ENCODE measurements at places on chromosomes 4 and X.

- no peaks in the 10 kb centered on the region for H3K36me3 ChIP-seq
- no peak for DNase-seq
- H3K27me3 ChIP-seq = no peaks in the 10 kb centered on the region
- no peak overlapping the region for H3K4me3 ChIP-seq
- peaks cover 5% of the 10 kb centered on the region for H3K4me1 ChIP-seq
- no peak overlapping the region for H3K27ac ChIP-seq
Observed at GRCh38 chr4:84568496-84568895, 14.4 kb upstream of the CDS1 start.

DNA sequence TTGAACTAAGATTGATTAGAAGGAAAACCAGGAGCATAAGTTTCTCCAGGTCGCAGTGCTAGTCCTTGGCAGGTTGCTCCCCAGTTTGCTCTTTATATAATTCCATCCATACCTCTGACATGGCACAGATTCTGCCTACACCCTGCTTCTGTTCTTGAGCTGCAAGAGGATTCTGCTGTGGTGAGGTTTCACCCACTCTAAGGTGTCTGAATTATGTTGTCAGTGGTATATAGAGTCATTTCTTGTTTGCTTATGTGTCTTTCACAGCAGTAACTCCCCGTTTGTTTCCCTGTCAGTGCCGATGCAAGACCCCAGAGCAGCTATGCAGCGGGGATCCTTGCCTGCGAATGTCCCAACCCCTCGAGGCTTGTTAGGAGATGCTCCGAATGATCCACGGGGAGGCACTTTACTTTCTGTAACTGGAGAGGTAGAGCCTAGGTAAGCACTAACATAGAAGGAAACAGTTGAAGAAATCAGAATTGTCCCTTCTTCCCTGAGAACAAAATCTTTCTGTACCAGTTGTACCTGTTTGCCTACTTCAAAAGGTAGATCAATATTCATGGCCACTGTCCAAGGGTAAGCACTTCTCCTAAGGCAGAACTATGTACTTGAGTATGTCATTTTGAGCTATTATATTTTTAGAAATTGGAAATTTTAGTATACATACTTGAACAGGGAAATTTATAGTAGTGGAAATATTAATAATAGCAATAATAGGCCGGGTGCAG, 11.2 kb downstream of the CSTF2 start:
- no peak overlapping the region for H3K4me3 ChIP-seq
- H3K27me3 ChIP-seq = no peaks in the 10 kb centered on the region
- H3K27ac ChIP-seq = no peak overlapping the region
- H3K36me3 ChIP-seq = no peaks in the 10 kb centered on the region
- no peak for DNase-seq

- H3K4me1 ChIP-seq = no peaks in the 10 kb centered on the region
- no peaks in the 10 kb centered on the region for H3K36me3 ChIP-seq
- H3K27ac ChIP-seq = no peak overlapping the region
- no peak for DNase-seq
- H3K27me3 ChIP-seq = no peaks in the 10 kb centered on the region
- H3K4me3 ChIP-seq = no peak overlapping the region
Observed at GRCh38 chr4:111323916-111324315, 701.0 kb upstream of the PITX2 start.

- no peak for DNase-seq
- peaks cover 3% of the 10 kb centered on the region for H3K4me1 ChIP-seq
- H3K36me3 ChIP-seq = no peaks in the 10 kb centered on the region
- no peak overlapping the region for H3K27ac ChIP-seq
- H3K27me3 ChIP-seq = peaks cover 4% of the 10 kb centered on the region
Observed at GRCh38 chrX:13473442-13474163, 95.8 kb upstream of the EGFL6 start.

- no peaks in the 10 kb centered on the region for H3K36me3 ChIP-seq
- H3K4me1 ChIP-seq = no peaks in the 10 kb centered on the region
- no peak overlapping the region for H3K27ac ChIP-seq
- no peak for DNase-seq
- H3K4me3 ChIP-seq = no peak overlapping the region
Observed at GRCh38 chrX:46812445-46812844, 24.4 kb upstream of the RP2 start.

GRCh38 chr4:2091990-2092668, 33.0 kb downstream of the NAT8L start:
- H3K27me3 ChIP-seq = peaks cover 9% of the 10 kb centered on the region
- no peak for DNase-seq
- H3K4me3 ChIP-seq = no peak overlapping the region
- peaks cover 6% of the 10 kb centered on the region for H3K4me1 ChIP-seq
- H3K27ac ChIP-seq = no peak overlapping the region

DNA sequence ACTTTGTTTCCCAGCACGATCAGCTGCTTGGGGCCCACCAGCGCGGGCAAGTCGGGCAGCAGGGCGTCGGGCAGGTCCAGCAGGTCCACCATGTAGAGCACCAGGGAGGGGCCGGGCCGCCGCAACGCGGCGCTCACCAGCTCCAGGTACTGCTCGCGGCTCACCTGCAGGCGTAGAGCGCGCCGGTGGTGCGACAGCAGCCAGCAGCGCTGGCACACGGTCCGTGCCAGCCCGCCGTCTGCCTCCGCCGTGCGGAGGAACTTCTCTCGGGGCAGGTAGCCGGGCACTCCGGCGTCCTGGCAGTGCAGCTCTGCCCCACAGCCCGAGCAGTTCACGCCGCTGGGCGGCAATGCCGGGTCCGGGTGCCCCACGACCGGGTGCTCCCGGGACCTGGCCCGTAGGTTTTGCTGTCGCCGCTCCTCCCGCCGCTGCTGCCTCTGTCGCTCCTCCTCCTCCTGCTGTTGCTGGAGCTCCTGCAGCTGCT, 527 bp downstream of the NOA1 start:
- H3K27me3 ChIP-seq = no peaks in the 10 kb centered on the region
- peaks cover 18% of the 10 kb centered on the region for H3K4me1 ChIP-seq
- peaks cover 20% of the 10 kb centered on the region for H3K36me3 ChIP-seq
- DNase-seq = no peak

DNA sequence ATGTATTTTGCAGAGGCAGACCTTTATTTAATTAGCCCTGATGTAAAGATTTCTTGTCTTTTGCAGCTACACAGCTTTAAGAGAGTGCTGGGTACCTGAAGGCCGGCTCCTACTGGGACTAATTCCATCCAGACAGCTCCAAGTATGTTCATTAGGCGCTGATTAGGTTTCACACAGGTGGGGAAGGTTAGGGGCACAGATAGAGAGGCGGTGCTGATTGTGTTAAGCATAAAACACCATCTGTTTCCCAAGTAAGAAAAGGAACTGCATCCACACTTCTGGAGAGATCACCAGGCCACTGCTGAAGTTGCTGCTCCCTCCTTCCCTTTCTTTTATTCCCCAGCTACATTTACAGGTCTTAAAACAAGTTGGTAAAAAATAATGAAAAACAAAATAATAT, 349.5 kb downstream of the ZIC3 start:
- H3K36me3 ChIP-seq = no peaks in the 10 kb centered on the region
- H3K4me1 ChIP-seq = no peaks in the 10 kb centered on the region
- no peak for DNase-seq
- H3K27ac ChIP-seq = no peak overlapping the region

- DNase-seq = no peak
- no peak overlapping the region for H3K4me3 ChIP-seq
- no peaks in the 10 kb centered on the region for H3K4me1 ChIP-seq
- no peak overlapping the region for H3K27ac ChIP-seq
Observed at GRCh38 chrX:7580127-7580526, 262.8 kb upstream of the VCX start.

- H3K4me3 ChIP-seq = no peak overlapping the region
- no peak for DNase-seq
- H3K36me3 ChIP-seq = peaks cover 16% of the 10 kb centered on the region
Observed at GRCh38 chr4:57044996-57045395, 65.2 kb downstream of the IGFBP7 start.

DNA sequence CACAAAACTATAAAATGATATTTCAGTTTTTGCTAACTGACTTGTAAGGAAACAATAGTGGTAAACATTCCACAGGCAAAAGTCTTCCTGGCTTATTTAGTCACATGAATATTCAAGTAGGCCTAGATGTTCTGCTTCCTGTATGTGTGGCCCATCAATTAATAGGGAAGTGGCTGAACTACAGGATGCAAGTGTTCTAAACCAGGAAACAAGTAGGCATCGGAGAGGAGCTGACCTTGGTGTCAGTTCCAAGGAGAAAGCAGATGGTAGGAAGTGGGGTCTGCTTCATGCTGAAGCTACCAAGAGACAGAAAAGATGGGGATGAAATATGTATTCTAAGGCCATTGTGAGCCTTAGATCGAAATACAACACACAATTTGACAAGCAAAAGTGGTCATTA, 149.7 kb downstream of the ANTXR2 start:
- no peak for DNase-seq
- peaks cover 3% of the 10 kb centered on the region for H3K36me3 ChIP-seq
- H3K27me3 ChIP-seq = no peaks in the 10 kb centered on the region
- no peak overlapping the region for H3K27ac ChIP-seq

- DNase-seq = no peak
- H3K4me1 ChIP-seq = peaks cover 13% of the 10 kb centered on the region
- H3K27ac ChIP-seq = no peak overlapping the region
- no peaks in the 10 kb centered on the region for H3K27me3 ChIP-seq
Observed at GRCh38 chr4:14906805-14907204, 95.5 kb upstream of the CPEB2 start.

- no peaks in the 10 kb centered on the region for H3K36me3 ChIP-seq
- peaks cover 9% of the 10 kb centered on the region for H3K4me1 ChIP-seq
- DNase-seq = no peak
- no peak overlapping the region for H3K4me3 ChIP-seq
Observed at GRCh38 chrX:28188526-28188925, 207.3 kb upstream of the DCAF8L1 start.

GRCh38 chrX:133365871-133366611, 49.2 kb downstream of the GPC4 start:
- H3K27ac ChIP-seq = no peak overlapping the region
- H3K27me3 ChIP-seq = no peaks in the 10 kb centered on the region
- no peaks in the 10 kb centered on the region for H3K4me1 ChIP-seq
- DNase-seq = no peak

DNA sequence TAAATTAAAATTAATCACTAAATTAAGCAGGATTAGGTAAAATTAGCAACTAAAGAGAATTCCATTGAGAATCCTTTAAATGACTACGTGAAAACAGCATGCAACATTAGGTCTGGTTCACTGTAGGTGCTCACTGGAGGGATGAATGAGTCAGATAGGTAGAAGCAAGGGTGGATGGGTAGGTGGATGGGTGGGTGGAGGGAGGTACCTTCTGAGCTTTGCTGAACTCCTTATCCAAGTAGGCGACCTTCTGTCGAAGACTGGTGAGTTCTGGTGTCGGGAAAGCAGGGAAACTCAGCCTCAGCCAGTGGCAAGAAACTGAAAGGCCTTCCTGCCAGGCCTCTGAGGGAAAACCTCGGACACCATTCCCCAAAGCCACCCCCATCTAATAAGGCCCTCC, 3.0 kb downstream of the GRIPAP1 start:
- H3K36me3 ChIP-seq = peaks cover 8% of the 10 kb centered on the region
- no peaks in the 10 kb centered on the region for H3K27me3 ChIP-seq
- no peak overlapping the region for H3K27ac ChIP-seq
- DNase-seq = no peak

- no peaks in the 10 kb centered on the region for H3K27me3 ChIP-seq
- no peaks in the 10 kb centered on the region for H3K36me3 ChIP-seq
- H3K4me3 ChIP-seq = no peak overlapping the region
- no peak for DNase-seq
- no peaks in the 10 kb centered on the region for H3K4me1 ChIP-seq
Observed at GRCh38 chr4:21592970-21593670, 355.5 kb downstream of the KCNIP4 start.

DNA sequence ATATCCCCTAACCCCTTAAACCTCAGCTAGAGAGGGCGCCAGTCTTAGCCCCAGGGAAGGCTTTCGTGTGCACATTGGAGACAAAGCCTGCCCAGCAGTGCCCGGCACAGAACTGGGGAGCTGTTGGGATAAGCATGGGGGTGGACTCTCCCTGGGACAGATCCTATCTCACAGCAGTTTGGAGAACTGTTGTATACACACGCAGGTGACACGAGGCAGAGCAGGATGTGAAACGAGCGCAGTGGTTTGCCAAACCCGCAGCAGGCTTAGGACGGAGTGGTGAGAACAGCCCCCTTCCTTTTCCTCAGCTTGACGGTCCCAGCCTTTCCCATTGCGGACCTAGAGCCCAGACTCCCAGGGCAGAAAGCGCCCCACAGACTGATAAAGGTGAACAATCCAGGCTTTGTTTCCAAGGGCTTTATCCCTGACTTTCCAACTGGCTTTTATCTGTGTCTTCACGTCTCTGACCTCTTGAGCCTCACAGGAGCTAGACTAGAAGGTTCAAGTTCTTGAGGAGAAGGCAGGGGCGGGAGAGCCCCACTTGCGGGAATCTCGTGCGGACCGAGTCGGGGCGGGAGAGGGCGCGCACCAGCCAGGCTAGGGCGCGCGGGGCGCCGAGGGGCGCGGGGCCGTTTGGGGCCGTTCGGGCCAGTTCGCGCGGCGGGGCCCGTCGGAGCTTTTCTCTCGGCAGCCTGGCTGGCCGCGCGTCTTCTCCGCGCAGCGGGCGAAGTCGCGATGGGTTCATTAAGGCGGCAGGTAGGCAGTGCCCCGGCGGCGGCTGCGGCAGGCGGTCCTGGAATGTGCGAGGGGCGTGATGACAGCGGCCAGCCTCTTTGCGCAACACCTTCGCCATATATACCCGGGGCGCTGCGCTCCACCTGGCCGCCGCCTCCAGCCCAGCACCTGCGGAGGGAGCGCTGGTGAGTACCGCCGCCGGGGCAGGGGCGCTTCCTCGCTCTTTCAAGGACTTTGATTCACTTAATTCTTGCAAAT, at the start of gene SLC34A2:
SLC34A2 (plus strand) TSS at position 881 of the 993 bp plus-strand sequence. CDS start 6,650 bp downstream, outside the sequence.
- no peaks in the 10 kb centered on the region for H3K36me3 ChIP-seq
- DNase-seq = no peak
- H3K4me3 ChIP-seq = peak within 1 kb of the TSS; percentile 4
- peaks cover 6% of the 10 kb centered on the region for H3K4me1 ChIP-seq

GRCh38 chrX:36388901-36389300, 469.4 kb downstream of the CFAP47 start:
- no peak overlapping the region for H3K27ac ChIP-seq
- H3K27me3 ChIP-seq = no peaks in the 10 kb centered on the region
- H3K4me3 ChIP-seq = no peak overlapping the region
- DNase-seq = no peak
- H3K36me3 ChIP-seq = no peaks in the 10 kb centered on the region
- H3K4me1 ChIP-seq = no peaks in the 10 kb centered on the region

GRCh38 chr4:116665716-116666115, 419.7 kb downstream of the TRAM1L1 start:
- H3K27ac ChIP-seq = no peak overlapping the region
- DNase-seq = no peak
- H3K4me1 ChIP-seq = no peaks in the 10 kb centered on the region
- H3K36me3 ChIP-seq = no peaks in the 10 kb centered on the region

GRCh38 chr4:108991551-108992328, 228.9 kb upstream of the ETNPPL start:
- H3K27ac ChIP-seq = no peak overlapping the region
- DNase-seq = no peak
- H3K27me3 ChIP-seq = peaks cover 5% of the 10 kb centered on the region
- no peak overlapping the region for H3K4me3 ChIP-seq
- no peaks in the 10 kb centered on the region for H3K36me3 ChIP-seq

GRCh38 chr4:124432500-124432899, 280.0 kb downstream of the ANKRD50 start:
- DNase-seq = no peak
- peaks cover 31% of the 10 kb centered on the region for H3K4me1 ChIP-seq
- H3K27me3 ChIP-seq = no peaks in the 10 kb centered on the region
- no peaks in the 10 kb centered on the region for H3K36me3 ChIP-seq
- no peak overlapping the region for H3K4me3 ChIP-seq

- no peaks in the 10 kb centered on the region for H3K4me1 ChIP-seq
- H3K36me3 ChIP-seq = no peaks in the 10 kb centered on the region
- DNase-seq = no peak
- no peaks in the 10 kb centered on the region for H3K27me3 ChIP-seq
- no peak overlapping the region for H3K27ac ChIP-seq
Observed at GRCh38 chr4:107148904-107149303, 112.8 kb upstream of the DKK2 start.
